Forelimb muscle (tissue), 1 donor: ENCODE measurements at places on chromosomes 1 and 21. TPM values are rescaled to one million over a fixed set of nuclear protein-coding genes. Genes with fewer than 3 reads are reported as not detected.

FAM177B gene
- polyA plus RNA-seq, result 0.25 TPM

GSTM1 gene
- polyA plus RNA-seq, result 79.2 TPM

TXNDC12 gene
- polyA plus RNA-seq, result 35.5 TPM

INSRR gene
- 0.70 TPM for polyA plus RNA-seq

DNA sequence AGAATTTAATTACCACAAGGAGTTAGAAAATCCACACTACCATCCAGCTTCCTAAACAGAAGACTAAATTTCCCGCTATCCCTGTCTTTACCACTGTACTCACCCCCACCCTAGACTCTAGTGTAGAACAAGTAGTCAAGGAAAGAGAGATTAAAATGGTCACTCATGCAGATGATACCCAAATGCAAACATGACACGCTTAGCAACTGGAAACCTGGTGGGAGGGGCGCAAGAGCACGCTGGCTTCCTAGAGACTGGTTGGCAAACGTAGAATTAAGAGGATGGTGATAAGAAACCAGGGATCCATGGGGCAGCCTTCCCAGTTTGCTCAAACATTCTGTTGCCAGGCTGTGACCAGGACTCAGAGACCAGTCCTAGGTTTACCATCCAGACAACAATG, 9.9 kb upstream of the LDLRAD1 start:
- no peak for DNase-seq

GRCh38 chr1:147717706-147718097, 42.7 kb downstream of the GJA5 start:
- no peak for DNase-seq

DNA sequence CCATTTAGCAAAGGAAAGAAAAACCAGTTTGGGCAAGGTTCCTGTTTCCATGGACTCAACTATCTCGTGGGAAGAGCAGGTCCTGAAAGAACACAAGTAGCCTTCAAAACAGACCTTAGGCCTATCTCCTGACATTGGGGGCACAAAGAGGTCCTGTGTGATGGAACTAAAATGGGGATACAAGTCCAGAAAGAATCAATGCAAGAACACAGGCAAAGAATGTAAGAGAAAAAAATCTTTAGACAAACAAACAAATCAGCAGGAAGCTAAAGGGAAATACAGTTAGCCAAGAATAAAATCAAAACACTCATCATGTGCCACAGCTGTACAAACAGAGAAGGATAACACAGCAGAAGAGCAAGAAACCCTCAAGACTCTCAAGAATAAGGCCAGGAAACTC, 28.2 kb downstream of the SLC30A10 start:
- no peak for DNase-seq

DNA sequence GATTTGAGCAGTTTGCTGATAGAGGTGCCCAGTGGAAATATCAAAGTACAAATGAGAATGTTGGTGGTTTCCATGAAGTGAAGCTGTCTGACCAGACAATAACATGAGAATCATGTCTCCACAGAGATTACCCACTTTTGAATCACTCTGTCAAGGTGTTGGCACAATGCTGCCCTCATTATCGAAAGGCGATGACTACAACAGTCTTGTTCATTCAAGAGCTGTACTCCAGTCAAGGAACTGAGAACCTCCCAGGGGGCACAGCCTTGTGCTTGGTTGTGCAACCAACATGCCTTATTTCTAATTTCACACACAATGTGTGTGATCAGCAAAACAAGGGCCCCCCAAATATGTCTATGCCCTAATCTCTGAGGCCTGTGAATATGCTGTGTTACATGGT, 35.7 kb downstream of the ETS2 start:
- no peak for DNase-seq

DNA sequence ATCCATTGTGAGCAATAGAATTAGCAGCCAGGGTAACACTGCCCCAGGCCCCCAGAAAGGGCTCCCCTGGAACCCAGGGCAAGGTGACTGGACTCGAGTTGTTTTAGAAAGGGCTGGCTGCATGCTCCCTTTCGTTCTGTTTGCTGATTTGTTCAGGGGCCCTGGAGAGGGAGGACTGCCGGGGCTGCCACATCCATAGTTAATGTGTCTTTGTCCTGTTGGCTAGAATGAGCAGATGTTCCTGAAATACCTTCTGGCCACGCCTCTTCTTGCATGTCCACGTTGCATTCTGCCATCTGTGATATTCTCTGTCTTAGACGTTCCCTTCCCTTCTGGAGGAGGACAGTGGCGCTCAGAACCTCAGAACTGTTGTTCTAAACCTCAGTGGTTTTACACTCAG, 118.8 kb downstream of the AJAP1 start:
- no peak for DNase-seq

- DNase-seq, result no peak
These were observed 58.8 kb downstream of the CLIC4 start for GRCh38 chr1:24803987-24804530.

- no peak for DNase-seq
These were observed 5.1 kb downstream of the FHL3 start for GRCh38 chr1:38000233-38000528.

- DNase-seq, result no peak
These were observed 41.5 kb downstream of the TAS1R2 start for GRCh38 chr1:18817795-18818435.

- DNase-seq, result no peak
These were observed 14.7 kb downstream of the MDM4 start for GRCh38 chr1:204530932-204531331.

DNA sequence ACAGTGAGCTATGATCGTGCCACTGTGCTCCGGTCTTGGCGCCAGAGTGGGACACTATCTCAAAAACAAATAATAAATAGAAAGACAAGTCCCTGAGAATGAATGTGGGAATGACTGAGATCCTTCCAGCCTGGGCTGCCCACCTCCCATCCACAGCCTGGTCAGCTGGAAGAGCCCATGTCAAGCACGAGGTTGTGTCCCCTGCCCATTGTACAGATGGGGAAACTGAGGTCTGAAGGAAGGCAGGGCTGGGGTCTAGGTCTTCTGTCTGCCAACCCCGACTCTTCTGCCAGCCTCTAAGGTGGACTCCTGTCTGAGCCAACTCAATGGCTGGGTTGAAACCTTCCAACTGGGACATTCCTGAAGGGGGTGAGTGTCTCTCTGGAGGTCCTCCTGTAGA, 79.5 kb downstream of the RAP1GAP start:
- no peak for DNase-seq

DNA sequence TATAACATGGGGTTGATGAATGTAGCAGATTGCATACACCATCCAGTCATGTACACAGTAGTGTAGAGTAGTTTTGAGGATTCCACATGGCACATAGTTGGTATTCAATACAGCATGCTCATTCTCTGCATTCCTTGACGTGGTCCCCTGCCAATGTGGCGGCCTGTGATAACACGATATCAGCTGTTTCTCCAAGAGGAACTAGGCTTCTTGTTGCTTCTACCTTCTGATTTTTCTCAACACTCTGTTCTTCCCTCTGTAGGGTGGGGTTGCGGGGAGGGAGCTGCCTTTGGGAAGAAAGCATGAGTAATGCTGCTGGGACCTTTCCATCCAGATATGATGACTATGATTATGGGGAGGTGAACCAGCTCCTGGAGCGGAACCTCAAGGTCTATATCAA, 19.4 kb downstream of the SESN2 start:
- DNase-seq, result no peak

GRCh38 chr1:10195570-10195969, 14.8 kb upstream of the KIF1B start:
- DNase-seq, result no peak

DNA sequence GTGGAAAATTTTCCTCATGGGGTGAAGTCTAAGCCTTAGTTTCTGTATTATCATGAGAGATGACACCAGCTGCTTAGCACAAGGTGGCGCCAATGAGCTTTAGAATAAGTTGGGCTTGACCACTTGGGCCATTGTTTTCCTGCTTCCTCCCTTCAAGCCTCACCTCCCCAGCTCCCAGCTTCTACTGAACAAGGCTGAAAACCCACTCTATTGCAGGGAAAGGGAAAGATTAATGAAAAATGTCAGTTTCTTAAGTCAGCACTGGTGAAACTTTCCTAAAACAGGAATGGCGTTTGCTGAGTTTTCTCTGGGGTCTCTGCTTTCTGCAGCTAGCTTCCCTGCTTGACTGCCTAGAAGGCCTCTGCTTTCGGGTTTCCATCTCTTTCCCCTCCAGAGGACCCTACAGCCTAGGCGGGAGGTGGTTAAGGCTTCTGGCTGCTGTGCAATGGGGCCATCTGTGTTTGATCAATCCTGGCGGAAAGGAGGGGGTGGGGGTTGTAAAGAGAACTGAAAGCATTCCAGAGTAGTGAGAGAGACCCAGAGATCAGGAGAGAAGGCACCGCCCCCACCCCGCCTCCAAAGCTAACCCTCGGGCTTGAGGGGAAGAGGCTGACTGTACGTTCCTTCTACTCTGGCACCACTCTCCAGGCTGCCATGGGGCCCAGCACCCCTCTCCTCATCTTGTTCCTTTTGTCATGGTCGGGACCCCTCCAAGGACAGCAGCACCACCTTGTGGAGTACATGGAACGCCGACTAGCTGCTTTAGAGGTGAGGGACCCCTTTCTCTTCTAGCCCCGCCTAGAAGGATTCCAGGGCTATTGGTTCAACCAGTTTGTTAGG, at the start of gene OLFML3:
TSS of gene OLFML3 (plus strand) at position 612 of the 840 bp plus-strand sequence. CDS start at position 655, 43 bp downstream.
- peak; percentile 91 for DNase-seq
